ENCODE measurements at places on chromosomes 7 and 10.
A peak's percentile ranks its signal among the peaks of the same experiment; 100 is the strongest.

DNA sequence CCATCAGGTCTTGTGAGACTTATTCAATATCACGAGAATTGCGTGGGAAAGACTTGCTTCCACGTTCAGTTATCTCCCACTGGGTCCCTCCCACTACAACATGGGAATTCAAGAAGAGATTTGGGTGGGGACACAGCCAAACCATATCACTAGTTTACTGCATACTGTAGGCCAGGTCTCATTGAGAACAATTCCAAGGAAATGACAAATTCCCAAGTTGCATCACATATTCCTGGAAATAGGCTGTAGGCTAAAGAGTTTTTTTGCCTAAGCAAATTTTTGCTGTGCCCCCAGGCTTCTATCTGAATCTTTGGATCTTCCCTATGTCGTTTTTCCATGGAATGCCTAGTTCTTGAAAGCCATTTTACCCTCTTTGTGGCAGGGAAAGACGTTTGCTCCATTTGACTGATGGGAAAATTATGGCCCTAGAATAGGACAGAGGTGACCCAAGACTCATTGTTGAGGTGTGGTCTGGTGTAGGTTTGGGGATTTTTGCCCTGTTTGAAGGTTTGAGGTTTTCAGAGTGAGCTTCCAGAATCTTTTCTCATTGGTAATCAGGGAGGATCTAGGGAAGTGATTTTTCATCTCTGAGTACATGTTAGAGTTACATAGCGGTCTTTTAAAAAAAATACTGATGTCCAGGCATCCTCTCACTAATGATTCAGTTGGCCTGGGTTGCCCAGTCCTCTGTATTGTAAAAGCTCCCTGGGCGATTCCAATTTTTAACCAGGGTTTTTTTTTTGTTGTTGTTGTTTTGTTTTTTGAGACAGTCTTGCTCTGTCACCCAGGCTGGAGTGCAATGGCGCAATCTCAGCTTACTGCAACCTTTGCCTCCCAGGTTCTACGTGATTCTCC, 44.4 kb downstream of the TACR2 start:
- DNase-seq: no peak

DNA sequence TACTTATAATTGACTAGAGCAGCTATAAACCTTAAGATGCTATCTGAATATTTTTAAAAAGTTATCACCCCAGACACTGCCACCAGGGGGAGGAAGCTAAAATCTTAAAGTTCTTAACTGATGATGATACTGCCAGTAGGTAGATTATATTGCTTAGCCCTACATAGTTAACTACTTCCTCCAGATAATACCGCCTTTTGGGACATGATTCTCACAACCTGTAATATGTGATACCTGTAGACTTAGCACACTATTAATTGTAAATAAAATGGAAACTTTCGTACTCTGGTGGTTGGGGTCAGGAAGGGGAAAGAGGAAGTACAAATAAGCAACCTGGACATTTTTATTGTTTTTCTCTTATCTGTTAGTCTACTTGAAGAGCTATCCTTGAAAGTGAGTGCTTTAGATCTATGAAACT, 268.9 kb downstream of the ADK start:
- peak; percentile 25 for DNase-seq

GRCh38 chr7:44977959-44978335, 868 bp downstream of the MYO1G start:
- DNase-seq: no peak

DNA sequence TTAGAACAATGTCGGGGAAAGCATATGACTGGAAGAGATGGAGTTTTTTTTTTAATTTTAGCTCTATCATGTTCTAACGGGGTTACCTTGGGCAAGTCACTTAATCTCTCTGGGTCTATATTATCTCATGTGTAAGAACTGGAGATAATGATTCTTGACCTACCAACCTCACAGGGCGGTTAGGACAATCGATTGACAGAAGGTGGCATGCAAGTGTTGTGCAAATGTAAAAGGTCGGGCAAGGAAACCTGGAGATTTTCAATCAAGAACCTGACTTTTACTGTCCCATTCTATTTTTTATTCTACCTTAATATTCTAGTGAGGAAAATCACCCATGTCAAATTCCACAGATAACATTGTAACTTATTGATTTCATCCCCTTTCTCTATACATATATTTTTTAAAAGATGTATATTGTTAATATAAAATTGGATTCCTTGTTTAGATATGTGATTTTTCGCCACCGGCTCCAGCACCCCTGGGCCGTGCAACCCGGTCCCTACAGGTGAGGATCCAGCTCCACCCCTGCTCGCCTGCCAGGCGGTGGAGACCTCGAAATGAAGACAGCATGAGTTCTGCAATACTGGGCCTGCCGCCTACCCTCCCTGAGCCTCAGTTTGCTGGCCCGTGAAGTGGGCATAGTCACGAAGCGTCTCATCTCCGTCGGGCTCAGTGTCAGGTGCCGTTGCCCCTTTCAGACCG, 497.6 kb upstream of the PHF14 start:
- DNase-seq: peak; percentile 1

DNA sequence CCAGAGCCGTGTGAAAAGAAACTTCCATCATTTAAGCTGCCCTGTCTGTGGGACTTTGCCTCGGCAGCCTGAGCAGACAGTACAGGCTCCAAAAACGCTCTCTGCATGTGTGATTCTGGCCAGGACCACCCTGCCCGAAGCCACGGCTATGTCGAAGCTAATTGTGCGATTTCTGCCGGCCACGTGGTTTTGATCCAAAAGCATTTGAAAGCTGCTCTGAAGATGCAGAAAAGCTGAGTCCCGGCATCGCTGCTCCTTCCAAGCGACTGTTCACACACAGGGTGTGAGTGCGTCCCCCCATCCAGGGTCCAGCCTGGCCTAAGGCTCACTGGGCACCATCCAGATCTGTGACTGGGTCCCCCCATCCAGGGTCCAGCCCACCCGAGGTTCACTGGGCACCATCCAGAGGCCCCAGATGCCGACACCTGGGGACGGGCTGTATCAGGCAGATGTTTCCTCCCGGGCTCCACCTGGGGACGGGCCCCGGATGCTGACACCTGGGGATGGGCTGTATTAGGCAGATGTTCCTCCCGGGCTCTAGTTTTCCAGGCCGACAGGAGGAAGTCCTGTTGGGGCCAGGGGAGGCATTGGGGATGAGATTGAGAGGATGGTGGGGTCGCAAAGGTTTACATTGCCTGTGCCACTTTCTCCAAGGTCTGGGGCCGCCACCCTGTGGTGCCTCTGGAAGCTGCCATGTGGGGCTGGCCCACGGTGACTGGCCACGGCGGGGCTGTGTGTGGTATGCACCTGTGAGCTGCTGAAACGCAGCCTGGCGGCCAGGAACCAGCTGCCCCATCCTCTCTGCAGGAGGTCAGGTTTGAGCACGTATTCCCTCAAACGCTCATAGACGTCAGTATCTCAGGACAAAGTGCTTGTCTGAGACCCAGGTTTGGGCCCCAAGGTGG, 527.4 kb downstream of the DNAJB6 start:
- no peak for DNase-seq

- DNase-seq: no peak
Measured at GRCh38 chr7:140033036-140033435, 29.7 kb downstream of the PARP12 start.

DNA sequence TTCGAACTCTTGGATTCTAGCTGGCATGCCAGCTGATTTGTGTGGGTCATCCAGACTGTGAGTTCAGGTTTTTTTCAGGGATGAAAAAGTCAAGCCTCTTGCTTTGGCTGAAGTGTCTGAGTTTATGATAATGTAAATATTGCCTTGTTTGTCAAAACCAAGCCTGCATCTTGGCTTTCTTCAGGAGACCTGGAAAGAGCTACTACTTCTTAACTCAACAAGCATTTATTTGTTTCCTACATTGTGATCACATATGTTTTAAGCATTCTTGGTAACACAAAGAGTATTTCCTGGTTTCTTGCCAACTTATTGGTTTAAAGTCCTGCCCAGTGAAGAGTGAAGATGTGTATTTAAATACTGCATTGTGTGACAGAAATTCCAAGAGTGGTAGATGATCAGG, 407.1 kb downstream of the LRMDA start:
- no peak for DNase-seq

DNA sequence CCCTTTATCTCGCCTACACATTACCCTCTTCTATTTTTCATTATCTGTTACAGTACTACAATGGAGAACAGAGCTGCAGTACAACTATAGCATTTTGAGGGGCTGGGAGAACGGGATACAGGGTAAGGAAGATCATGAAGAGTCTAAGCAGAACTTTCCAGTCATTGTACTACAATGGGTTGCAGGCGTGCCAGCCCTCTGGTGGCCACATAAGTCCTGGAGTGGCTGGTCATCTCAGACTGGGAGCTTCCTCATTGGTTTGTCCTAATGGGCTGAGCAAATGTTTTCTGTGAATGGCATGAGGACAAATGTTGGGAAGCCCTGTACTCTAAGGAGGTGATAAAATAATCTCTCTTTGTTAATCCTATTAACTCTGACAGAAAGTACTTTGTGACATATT, 33.0 kb downstream of the TMEM106B start:
- DNase-seq: peak; percentile 63

DNA sequence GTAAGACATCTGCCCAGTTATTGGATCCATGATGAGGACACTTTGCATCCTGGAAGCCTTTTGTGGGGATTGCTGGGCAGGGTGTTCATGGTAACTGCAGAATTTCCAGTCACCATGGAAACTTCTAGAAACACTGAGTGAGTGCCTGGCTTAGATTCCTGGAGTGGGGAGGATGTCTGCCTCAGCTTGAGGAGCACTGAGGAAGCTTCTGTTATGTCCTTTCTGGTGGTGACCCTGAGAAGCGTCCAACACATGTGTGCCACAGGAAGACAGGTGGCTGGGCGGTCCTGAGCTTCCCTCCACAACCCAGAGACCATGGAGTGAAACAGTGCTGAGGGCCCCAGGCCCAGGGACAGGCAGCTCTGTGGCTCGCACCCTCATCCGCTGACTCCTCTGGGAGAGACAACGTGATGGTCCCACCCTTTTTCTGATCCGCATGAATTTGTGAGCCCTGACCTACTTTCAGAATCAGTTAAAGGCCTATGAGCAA, 191.8 kb upstream of the CXCL12 start:
- no peak for DNase-seq

GRCh38 chr7:47292832-47293309, 289.0 kb downstream of the TNS3 start:
- DNase-seq: no peak

DNA sequence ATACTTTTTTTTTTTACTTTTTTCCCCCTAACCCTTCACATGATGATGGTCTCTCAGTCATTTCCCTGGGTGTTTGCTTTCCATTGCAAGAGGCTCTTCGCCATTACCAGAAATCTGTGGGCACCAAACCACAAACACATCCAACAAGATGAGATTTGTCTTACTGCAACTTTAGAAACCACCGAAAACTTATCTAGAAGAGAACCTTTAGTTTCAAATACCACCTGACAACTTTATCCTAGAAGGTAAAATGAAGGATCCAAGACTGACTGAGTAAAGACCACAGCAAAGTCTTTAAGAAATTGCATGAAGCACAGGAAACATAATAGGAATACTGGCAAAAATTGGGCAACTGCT, 363.3 kb upstream of the MBL2 start:
- DNase-seq: no peak

DNA sequence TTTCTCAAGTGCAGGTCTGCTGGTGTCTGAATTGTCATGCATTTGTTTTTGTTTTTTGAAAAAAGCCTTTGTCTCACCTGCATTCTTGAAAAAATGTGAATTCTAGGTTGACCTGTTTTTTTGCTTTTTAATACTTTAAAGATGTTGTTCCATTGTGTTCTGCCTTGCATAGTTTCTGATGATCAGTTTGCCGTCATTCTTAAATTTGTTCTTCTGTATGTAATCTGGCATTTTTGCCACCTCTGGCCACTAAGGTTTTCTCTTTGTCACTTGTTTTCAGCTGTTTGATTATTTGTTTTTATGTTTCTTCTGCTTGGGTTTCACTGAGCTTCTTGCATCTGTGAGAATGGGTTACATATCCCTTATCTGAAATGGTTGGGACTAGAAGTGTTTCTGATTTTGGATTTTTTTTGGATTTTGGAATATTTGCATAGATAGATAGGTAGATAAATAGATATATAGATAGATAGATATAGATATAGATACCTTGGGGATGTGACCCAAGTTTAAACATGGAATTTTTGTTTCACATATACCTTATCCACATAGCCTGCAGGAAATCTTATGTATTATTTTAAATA, 16.5 kb downstream of the MGMT start:
- peak; percentile 14 for DNase-seq

GRCh38 chr7:108340856-108341411, 115.3 kb downstream of the NRCAM start:
- DNase-seq: no peak

GRCh38 chr10:51952056-51952455, 252.7 kb upstream of the CSTF2T start:
- no peak for DNase-seq

DNA sequence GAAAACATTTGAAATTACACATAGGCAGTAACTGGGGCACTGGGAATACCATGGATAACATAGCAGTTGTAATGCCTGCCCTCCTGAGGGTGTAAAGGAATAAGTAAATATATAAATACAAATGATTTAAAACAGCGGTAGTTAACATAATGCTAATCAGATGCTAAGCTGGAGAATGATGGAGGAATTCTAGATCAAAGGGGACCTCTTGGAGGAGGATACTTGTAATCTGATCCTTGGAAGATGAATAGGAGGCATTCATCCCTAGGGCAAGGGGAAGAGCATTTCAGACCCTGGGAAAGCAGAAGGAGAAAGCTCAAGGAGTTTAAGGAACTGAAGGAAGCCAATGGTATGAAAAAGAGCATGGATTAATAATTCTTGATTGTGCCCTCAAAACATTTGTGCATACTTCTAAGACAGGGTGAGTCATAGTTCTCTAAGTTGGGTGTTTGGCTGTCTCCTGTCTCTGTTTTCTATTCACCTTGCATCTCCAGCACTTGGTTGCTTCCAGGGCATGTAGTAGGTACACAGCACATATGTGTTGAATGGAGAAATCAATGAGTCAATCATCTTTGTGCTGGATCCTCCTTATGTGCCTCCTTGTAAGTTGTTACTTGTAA, 54.8 kb upstream of the PLPP4 start:
- DNase-seq: no peak

DNA sequence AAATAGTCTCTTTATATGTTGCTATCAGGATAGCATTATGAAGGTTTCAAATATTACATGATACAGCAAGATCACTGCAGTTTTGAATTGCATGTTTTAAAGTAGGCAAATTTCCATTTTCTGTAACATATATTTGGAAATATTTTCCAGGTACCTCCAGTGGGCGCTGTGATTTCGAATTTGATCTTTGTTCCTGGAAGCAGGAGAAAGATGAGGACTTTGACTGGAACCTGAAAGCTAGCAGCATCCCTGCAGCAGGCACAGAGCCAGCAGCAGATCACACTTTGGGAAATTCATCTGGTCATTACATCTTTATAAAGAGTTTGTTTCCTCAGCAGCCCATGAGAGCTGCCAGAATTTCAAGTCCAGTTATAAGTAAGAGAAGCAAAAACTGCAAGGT, 299.0 kb downstream of the MALRD1 start:
- peak; percentile 2 for DNase-seq
